ENCODE measurements at places on chromosomes 4 and X. TPM values are rescaled to one million over a fixed set of nuclear protein-coding genes. Genes with fewer than 3 reads are reported as not detected.

TLL1 gene
- not detected for total RNA-seq

GLRA3 gene
- not detected for total RNA-seq

UCHL1 gene
- not detected for total RNA-seq

LONRF3 gene
- 5.3 TPM for total RNA-seq

F8A3 gene
- total RNA-seq: 4.8 TPM

DNA sequence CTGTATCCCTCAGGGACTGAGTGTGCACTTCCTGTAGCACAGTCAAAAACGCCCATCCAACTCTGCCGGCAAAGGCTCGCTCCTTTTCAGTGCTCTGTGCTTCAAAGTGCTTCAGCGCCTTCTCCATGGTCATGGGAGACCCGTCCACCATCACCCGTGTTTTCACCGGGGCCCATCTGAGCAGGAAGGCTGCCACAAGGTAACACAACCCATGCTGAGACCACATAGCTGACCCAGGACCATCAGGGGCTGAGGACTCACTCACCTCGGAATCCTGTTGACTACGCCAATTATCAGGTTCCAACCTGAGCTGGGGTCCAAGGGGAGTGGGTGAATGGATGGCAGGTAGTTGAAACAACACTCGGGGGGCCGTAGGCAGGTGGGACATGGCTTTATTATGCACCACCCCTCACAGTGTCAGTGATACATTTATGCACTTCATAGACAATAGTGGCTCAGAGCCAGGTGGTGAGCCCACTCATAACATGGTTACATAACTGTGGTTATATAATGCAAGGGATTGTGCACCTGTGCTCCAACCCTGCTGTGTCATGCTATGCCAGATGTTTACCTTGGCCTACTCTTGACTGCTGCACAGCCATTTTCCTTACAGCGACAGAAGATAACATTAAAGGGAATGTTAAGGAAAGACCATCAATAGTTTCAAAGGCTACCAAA lies 227.8 kb downstream of the ADGRL3 start:
- DNase-seq: no peak

DNA sequence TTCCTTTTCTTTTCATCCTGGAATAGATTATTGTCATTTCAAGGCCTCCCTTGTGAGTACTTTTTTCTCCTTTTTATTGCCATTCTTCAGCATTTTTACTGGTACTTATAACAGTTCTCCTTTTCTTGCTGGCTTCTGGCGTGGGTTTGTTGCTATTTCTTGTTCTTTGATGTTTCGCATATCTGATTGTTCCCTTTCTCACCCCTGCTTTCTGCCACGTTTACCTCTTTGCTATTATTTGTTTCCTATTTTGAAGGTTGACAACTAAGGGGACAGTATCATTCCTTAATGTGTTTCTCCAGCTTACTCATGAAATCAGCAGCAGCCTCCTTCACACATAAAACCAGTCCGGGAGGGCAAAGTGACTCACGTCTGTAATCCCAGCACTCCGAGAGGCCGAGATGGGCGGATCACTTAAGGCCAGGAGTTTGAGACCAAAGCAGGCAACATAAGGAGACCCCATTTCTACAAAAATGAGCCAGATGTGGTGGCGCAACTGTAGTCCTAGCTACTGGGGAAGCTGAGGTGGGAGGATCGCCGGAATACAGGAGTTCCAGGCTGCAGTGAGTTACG lies 72.6 kb downstream of the DMD start:
- DNase-seq: no peak

DNA sequence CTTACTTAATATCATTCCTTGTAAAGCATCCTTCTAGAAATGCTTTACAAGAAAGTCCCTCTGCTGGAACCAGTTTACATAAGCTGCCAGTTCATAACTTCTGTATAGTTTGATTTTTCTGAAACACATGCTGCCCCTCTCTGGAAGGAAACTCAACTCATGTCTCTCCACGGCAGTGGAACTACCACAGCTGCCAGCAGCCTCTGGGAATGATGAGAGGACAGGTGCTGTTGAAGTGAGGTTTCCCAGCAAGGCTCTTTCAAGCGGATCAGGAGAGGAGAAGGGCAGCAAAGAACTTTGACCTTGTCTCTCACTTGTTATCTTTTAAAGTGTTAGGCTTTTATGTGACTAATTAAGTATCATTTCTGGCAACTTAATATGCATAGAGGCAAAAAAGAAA lies 7.3 kb downstream of the GRPR start:
- no peak for DNase-seq

GRCh38 chr4:109183931-109184490 lies 118.4 kb downstream of the COL25A1 start:
- no peak for DNase-seq

DNA sequence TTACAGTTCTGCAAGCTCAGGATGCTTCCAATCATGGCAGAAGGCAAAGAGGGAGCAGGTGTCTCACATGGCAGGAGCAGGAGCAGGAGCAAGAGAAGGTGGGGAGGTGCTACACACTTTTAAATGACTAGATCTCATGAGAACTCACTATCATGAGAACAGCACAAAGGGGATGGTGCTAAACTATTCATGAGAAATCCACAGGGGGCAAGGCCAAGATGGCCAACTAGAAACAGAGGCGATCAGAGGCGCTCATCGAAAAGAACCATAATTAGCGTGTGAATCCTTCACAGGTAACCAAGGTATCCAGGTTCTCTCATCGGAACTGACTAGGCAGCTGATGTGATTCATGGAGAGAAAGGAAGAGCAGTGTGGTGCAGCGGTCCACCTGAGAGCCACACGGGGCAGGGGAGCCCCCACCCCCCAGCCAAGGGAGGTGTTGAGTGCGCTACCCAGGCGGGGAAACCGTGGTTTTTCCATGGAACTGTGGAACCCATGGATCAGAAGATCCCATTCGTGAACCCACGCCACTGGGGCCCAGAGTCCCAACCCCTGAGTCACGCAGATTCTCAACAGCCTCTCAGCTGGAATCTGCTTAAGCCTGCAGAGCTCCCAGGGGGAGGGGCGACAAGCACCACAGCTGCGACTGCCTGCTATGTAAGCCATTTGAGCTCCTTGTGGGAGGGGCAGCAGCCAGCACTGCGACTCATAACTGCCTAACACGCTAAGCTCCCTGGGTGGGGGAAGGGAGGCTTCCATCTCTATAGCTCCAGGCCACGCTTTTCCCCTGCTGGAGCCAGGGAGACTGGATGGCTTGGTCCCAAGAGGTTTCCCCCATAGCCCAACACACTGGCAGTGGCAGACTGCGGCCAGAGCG lies 46.7 kb downstream of the FGF16 start:
- no peak for DNase-seq

DNA sequence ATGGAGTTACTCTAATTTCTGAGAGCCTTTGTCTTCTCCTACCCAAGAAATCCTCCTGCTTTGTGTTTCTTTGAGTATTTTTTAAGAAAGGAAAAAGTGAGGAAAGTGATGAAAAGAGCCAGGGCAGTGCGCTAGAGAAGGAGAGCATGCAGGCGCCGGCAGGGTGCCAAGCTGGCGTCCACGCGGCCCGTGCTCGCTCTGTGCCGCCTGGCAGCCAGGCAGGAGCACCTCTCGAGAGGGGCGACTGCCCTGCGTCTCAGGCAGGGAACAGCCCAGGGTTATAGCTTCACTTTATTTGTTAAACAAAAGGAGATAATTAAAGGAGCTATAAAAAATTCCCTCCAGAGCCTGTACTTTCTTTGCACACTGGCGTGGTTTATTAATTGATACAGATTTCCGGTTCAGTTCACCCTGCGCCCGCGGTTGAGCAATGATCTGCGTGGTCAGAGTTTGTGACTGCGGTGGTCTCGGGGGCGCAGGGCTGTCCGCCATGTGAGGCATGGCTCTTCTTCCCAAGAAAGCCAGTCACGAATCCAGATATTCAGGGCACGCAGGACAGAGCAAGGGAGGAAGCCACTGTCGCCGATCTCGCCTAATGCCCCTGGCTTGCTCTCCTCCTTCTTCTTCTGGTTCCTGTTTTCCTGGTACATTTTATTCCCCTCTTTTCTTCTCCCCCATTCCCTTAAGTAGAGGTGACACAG lies 110.8 kb upstream of the PAQR3 start:
- no peak for DNase-seq

DNA sequence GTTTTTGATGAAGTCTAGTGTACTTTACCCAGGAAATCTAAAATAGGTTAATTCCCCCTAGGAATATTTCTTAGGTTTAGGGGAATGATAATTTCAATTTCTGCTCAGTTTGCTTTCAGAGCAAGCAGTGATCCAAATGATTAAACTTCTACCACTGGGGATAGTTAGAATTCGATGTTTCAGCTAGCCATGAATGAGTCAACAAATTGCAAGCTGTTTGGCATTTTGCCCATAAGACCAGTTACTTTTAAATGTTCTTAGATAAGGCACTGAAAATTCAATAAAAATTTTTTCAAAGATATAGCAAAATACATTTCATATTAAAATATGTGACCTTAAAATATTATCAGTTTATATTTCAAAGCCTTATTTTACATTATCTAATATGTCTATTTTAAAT lies 993.6 kb downstream of the ARAP2 start:
- no peak for DNase-seq
